Activated naive CD4-positive, alpha-beta T cell (primary cell): ENCODE measurements at places on chromosomes 5 and 9.

GRCh38 chr5:67404256-67405100 is 207.9 kb upstream of the CD180 start:
- no peak for DNase-seq

DNA sequence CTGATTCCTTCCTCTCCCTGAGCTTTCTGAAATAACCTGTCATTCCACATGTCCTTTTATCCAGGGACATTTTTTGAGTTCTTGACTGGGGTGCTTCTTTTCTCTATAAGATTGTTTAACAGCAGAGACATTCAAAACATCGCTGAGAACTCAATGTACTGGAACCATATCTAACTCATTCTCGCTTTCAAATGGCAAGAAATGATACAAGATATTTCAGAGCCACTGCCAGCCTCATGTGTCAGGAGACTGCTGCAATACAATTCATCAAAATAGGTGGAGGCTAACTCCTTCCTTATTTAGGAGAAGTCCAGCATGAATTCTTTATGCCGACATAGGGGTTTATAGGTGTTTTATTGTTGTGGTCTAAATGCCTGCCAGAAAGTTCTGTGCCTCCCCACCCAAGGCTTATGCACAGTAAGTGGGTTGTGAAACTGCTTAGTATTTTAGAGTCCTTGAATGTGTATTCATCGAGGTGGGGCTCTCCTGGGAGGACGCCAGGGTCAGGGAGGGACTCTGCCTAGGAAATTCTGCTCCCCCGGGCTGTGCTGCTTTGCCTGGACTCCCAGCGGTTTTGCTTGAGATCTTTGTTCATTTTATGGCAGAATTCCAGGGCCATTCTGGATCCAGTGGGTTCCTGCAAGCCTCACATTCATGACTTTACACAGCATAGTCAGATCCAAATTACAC is 53.9 kb downstream of the ZNF474 start:
- DNase-seq: no peak

DNA sequence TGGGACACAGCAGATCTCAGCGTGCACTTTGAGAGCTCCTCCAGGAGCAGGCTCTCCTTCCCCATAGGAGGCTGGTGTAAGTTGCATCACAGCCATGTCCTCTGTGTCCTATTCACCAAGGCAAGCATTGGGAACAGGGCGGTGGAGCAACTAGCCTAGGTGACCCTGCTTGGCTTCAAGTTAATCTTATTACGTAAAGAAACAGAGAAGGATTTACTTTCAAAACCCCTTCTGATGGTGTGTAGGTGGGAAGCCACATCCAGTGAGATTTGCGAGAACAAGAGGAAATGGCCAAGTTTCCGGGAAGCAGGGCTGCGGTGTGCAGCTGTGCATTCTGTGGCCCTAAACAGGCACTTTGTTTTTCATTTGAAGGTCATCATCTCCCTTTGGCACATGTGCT is 80.2 kb downstream of the TRIO start:
- DNase-seq: no peak

DNA sequence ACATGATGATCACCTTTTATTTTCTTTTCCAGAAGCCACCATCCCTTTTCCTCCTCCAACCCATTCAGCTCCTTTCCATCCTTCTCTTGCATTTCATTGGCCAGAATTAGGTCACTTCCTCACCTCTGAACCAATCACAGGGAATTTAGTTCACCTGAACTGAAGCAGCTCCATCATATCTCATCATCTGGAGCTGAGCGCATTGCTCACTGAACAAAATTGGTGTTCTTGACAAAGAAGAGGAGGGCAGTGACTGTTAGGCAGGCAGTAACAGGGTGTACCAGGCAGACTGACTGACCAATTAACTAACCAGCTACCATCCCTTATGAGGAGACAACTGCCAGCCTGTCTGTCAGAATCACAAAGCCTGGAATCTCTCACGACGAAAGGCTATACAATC is 1.8 kb upstream of the ZNF354A start:
- no peak for DNase-seq

DNA sequence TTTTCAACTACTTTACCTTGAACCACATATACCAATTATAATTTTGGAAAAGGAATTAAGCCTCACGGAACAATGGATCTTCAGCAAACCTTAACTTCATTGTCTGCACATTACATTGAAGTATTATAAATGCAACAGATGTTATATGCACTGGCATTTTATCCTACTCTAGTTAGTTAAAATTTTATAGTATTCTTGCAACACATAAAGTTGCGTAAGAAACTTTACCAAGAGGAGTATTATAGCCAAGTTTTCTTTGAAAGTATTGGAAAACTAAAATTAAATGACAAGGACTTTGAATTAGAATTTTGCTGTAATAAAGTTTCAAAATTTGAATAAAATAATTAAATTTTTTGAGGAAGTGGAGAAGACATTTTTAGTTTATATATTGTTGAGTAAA is 63.4 kb upstream of the SREK1 start:
- no peak for DNase-seq

- DNase-seq: no peak
Observed at GRCh38 chr5:172479784-172480115, 25.4 kb upstream of the SH3PXD2B start.

- DNase-seq: no peak
Observed at GRCh38 chr5:6487081-6487480, 38.4 kb downstream of the UBE2QL1 start.

DNA sequence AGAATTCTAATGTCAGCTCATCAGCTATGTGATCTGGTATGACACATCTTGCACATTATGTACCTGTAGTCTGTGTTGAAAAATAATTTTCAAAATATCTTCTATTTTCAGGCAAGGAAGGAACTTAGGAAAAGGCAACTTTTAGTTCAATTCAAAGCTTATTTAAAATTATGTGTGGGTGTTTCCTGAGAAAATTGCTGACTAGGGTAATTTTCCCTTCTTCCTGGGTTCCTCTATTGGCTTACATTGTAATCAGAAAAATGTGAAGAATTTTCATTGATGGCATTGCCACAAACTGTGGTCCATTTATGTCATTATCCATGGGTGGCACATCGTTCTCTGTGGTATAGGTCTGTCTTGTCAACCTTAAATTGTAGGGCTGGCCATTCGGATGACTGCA is 328.7 kb upstream of the SGCD start:
- DNase-seq: no peak

GRCh38 chr5:171750311-171750788 is 35.3 kb upstream of the SMIM23 start:
- no peak for DNase-seq

- DNase-seq: no peak
Observed at GRCh38 chr5:6943197-6944112, 230.2 kb downstream of the TENT4A start.

GRCh38 chr5:153067869-153068268 is 422.6 kb upstream of the GRIA1 start:
- DNase-seq: no peak

DNA sequence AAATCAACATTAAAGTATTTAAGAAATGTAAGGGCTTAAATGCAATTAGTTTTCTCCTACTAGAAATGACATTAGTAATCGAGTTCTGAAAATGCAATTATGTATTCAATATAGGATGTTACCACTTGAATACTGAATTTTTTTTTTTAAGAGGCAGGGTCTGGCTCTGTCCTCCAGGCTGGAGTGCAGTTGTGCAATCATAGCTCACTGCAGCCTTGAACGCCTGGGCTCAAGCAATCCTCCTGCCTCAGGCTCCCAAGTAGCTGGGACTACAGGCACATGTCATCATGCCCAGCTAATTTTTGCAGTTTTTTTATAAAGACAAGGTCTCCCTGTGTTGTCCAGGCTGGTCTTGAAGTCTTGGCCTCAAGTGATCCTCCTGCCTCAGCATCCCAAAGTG is 1.5 kb downstream of the CDC20B start:
- DNase-seq: no peak

GRCh38 chr5:180717989-180718388 is 21.9 kb downstream of the OR2Y1 start:
- no peak for DNase-seq

- DNase-seq: no peak
Observed at GRCh38 chr9:90546200-90546599, 96.4 kb downstream of the DIRAS2 start.

GRCh38 chr5:124574521-124575436 is 171.7 kb downstream of the ZNF608 start:
- no peak for DNase-seq

DNA sequence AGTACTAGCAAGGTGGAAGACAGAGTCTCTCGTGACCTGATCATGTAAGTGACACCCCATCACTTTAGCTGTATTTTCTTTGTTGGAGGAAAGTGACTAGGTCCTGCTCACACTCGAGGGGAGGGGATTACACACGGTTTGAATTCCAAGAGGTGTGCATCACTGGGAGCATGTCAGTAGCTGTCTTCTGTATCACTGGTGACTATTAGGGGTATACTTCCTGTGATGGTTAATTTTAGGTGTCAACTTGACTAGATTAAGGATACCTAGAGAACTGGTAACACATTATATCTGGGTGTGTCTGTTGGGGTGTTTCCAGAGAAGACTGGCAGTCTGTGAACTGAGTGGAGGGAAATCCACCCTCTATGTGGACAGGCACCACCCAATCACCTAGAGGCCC is 22.5 kb downstream of the FOXD1 start:
- DNase-seq: no peak

DNA sequence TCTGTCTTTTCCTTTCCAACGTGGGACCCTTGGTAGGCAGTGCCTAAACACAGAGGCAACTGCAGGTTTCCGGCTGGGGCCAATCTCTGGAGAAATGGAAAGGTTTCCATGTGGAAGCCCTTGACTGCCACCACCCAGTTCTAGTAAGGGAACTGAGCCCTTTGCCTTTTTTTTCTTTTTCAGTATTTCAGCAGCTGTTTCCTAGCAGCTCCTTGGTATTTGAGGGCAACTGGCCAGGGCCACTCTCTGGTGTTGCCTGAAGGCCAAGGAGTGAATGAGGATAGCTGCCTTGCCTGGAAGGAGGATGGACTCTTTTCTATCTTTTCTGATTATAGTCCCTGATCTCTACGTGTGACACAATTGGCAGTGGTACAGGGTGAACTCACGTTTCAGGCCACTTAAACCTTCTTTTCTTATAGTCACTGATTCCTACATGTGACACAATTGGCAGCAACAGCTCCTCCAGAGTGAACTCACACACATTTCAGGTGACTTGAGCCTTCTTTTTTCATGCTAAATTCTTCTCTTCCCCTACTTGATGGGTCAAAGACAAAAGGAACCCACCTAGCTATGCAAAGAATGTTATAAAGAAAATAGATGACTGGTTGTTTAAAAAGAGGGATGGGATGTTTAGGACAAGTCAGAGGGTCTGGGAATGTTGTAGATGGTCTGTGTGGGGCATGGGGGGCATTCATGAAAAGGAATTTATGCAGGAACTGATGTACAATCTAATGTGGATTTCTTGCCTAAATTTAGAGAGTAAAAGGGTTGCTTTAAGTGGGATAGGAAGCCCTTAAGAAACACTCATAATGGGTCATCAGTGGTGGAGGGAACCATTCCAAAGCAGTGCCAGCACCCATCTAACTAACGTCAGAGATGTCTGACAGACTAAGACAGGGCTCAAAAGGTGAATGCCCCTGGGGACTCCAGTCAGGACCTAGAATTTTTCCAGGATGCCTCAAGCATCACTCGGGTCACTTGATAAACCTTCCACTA is 190.1 kb downstream of the TMEM232 start:
- no peak for DNase-seq

DNA sequence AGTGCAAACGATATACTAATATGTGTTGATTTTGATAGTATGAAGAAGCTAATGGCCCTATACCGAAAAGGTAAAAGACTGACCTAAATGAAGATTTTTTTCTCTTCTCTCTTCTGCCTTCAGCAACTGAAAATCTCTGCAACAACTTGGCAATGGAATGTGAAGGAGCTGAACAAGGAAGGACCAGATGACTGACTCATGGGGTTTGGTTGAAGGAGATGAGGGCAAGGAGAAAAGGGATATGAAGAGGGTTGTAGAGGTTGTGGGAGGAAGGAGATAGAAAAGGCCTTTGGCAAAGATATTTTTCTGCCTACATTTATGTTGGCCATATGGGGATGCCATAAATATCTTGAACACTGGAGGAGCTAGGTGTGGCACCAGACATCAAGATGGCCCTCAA is 129.7 kb upstream of the CHD1 start:
- DNase-seq: no peak

GRCh38 chr9:129080298-129080600 is 662 bp upstream of the DOLPP1 start:
- DNase-seq: no peak

- DNase-seq: no peak
Observed at GRCh38 chr9:76676857-76677256, 87.4 kb upstream of the PCA3 start.

GRCh38 chr5:132774406-132774805 is 2.6 kb downstream of the SEPTIN8 start:
- DNase-seq: no peak

DNA sequence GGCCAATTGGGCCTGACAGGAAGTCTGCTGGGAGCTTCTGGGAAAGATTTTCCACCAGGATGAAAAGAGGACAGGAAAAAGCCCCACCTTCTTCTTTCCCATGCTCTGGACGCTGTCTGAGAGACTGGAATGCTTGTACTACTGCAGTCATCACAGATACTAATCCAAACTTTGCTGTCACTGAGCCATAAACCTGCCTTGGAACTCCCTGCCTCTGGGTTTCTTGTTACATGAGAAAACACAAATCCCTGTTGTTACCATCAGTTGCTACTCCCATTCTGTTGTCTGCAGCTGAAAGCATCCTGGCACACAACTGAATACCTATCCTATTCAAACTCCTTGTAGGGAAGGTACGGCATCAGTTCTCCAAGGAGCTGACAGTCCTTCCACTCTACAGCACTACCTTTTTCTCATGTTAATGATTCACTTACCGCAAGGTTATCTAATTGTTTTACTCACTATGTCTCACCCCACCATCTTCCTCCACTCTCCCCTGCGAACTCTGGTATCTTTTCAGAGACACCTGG is 167.5 kb downstream of the CDK5RAP2 start:
- DNase-seq: no peak

DNA sequence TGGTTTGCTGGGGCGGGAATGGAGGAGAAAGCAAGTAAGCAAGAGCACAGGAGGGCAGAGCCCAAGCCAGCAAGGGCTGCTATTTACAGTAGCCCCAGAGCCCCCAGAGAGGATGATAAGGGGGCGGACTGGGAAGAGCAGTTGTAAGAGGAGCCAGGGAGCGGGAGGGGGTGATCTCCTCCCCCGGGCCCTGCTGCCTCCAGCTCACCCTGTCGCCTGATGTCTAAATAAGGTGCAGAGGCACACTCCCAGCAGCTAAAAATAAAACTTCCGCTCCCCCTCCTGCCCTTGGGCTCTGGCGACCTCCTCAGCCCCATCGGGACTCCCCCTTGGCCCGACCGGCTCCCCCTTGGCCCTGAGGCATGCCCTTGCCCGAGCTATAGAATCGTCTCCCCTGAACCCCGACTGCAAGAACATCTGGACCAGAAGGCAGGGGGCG is 14.4 kb upstream of the CCDC69 start:
- no peak for DNase-seq
